Fibroblast of the conjunctiva (primary cell): ENCODE measurements at places on chromosomes 6 and 20.

DNA sequence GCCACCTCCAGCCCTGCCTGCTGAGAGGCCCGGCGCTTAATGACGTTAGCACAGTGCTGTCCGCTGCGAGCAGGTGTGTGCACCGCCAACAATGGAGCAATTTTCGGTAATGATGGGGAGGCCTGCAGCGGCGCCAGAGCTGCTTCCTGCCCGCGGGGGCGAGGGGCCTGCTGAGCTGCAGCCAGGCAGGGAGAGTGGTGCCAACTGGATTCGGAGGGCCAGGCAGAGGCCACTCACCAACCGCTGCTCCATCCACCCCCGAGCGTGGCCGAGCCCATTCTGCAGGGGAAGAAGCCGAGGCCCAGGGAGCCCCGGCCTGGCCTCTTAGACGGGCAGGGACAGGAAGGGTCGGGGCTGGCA lies 9.6 kb downstream of the HRH3 start:
- no peak for DNase-seq

GRCh38 chr6:6875818-6876470 lies 231.8 kb upstream of the RREB1 start:
- DNase-seq, result peak; percentile 31

DNA sequence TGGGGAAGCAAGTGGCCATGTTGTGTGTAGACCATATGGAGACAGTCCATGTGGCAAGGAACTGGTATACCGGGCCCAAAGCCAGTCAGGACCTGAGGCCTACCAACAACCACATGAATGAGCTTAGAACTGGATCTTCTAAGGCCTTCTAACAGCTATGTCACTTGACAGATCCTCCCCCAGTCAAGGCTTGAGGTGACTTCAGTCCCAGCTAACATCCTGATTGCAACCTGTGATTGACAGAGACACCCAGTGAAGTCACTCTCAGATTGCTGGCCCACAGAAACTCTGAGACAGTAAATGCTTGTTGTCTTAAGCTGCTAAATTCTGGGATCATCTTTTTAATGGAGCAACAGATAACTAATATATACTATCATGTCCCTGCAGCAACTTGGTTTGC lies 32.9 kb downstream of the AHI1 start:
- DNase-seq, result no peak

DNA sequence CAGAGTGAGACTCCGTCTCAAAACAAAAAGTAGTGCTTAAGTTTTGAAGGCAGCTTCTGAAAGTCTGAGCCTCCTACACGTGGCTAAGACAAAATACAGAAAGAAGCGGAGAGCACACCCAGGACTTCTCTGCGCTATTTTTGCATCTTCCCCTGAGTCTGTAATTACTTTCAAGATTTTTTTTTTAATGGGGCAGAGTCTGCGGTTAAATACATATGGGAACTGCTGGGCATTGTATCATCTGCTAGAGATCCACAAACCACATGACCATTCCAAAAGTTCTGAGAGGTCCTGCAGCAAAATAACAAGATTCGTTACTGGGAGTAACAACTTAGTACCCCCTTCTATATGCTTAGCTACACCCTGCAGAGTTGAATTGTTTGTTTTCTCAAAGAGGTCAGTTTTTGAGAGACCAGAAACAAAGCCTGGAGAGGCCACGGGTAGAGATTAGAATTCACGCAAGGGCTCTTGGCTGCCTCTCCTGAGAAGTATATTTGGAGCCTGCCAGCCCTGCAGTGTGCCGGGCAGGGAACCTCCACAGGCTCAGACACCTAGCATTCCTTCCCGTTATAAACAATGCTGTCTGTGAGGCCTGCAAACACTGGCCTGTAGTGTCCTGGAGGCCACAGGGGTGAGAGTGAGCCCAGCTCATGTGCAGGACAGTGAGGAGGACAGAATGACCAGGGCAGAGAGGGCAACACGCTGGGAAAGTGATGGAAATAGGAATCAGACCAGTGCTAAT lies 48.2 kb upstream of the FAM50B start:
- no peak for DNase-seq

DNA sequence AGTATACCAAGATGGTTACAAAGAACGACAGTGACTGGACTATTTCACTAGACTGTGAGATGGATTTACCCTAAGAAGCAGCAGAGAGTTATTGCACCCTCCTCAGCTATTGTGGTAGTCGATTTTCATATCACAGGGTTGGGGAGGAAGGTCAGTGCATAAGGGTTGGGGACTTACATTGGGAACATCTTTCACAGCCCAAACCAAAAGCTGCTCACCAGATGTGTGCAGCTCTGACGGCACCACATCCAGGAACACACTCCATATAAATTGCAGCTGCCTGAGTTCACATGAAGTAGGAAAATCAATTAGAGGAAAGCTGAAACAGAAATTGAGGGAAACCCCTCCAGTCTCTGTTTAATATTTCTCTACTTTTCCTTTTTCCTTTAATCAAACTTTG lies 470.5 kb upstream of the NRSN1 start:
- no peak for DNase-seq

GRCh38 chr6:142387997-142388815 lies 86.4 kb downstream of the ADGRG6 start:
- peak; percentile 43 for DNase-seq

GRCh38 chr6:151577257-151577656 lies 83.4 kb downstream of the CCDC170 start:
- no peak for DNase-seq
